Daoy (cell line): ENCODE measurements at places on chromosomes 3 and 15. TPM values are rescaled to one million over a fixed set of nuclear protein-coding genes. Genes with fewer than 3 reads are reported as not detected.

The EID1 gene
- total RNA-seq, result 197 and 267 TPM in 2 replicates

The GABRR3 gene
- not detected in 2 replicates for total RNA-seq

The USP50 gene
- not detected in 2 replicates for total RNA-seq

The CACNA2D3 gene
- total RNA-seq, result 1.3 and 2.0 TPM in 2 replicates

The ARL6IP5 gene
- 31.6 and 36.2 TPM in 2 replicates for total RNA-seq

The FRMD5 gene
- total RNA-seq, result 6.9 and 8.7 TPM in 2 replicates

The GOLGA6B gene
- total RNA-seq, result not detected in 2 replicates

The STRA6 gene
- total RNA-seq, result 28.3 and 30.8 TPM in 2 replicates

The SSUH2 gene
- total RNA-seq, result 0.27 and 0.40 TPM in 2 replicates

The INSYN1 gene
- total RNA-seq, result 0.06 and 0.21 TPM in 2 replicates

The ABHD2 gene
- total RNA-seq, result 27.1 and 31.7 TPM in 2 replicates

The SPINT1 gene
- total RNA-seq, result 2.6 and 3.8 TPM in 2 replicates

The DNAH12 gene
- total RNA-seq, result 0.06 TPM in 1 of 2 replicates, not detected in the other

The HIGD2B gene
- total RNA-seq, result not detected in 2 replicates

The SLC2A2 gene
- total RNA-seq, result not detected in 2 replicates

The C2CD4A gene
- not detected in 2 replicates for total RNA-seq

The SCAANT1 gene
- not detected in 2 replicates for total RNA-seq

The BSN gene
- total RNA-seq, result 0.18 and 0.29 TPM in 2 replicates

The PPP1R14D gene
- total RNA-seq, result not detected in 2 replicates

The ATP8B4 gene
- total RNA-seq, result not detected in 2 replicates

The IL5RA gene
- total RNA-seq, result 0.80 TPM in 1 of 2 replicates, not detected in the other

The CLRN1 gene
- not detected in 2 replicates for total RNA-seq

The SST gene
- not detected in 2 replicates for total RNA-seq

The GAP43 gene
- total RNA-seq, result 0.06 and 0.12 TPM in 2 replicates

The CLDN1 gene
- 5.3 and 7.3 TPM in 2 replicates for total RNA-seq

The KY gene
- total RNA-seq, result 1.5 and 2.6 TPM in 2 replicates

The IL17RB gene
- total RNA-seq, result 1.9 and 3.1 TPM in 2 replicates

The GOLGA8S gene
- total RNA-seq, result not detected in 2 replicates

The ZFAND6 gene
- total RNA-seq, result 67.9 and 102 TPM in 2 replicates

The ELL3 gene
- 1.2 TPM in 1 of 2 replicates, not detected in the other for total RNA-seq

The PLSCR2 gene
- total RNA-seq, result not detected in 2 replicates

The PLS1 gene
- total RNA-seq, result 30.5 and 31.6 TPM in 2 replicates

The CCR5 gene
- not detected in 2 replicates for total RNA-seq

The MAGEL2 gene
- 0.74 and 0.77 TPM in 2 replicates for total RNA-seq

The AMIGO3 gene
- 0.63 and 1.6 TPM in 2 replicates for total RNA-seq

The RAF1 gene
- 56.3 and 59.0 TPM in 2 replicates for total RNA-seq

The XCR1 gene
- not detected in 2 replicates for total RNA-seq

The ZNF35 gene
- 13.7 and 17.4 TPM in 2 replicates for total RNA-seq
